ENCODE measurements at places on chromosomes 13 and 19.

- DNase-seq = no peak
Observed at GRCh38 chr13:49116873-49117272, 103.3 kb upstream of the MLNR start.

GRCh38 chr13:25415241-25415640 is 43.5 kb downstream of the ATP8A2 start:
- DNase-seq = no peak

GRCh38 chr13:101545521-101545920 is 93.0 kb downstream of the ITGBL1 start:
- DNase-seq = no peak

DNA sequence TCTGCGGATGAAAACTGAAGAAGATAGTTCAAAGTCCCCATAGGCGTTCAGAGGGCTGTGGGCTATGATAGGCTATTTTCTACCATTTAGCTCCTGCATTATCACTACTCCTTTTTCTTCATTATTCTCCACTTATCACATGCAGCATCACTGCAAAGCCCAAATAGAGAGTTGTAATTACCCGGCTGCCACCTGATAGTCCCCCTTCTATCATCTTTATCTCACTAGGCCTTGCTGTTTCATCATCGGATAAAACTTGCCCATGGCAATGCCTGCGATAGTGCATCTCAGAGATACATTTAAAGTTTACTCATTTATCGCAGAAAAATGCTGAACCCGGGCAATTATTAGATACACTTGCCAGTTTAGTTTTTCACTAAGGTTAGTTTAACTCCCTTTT is 82.9 kb upstream of the SOX21 start:
- DNase-seq = no peak

GRCh38 chr19:23384166-23384565 is 11.1 kb downstream of the ZNF91 start:
- DNase-seq = no peak

- DNase-seq = no peak
Observed at GRCh38 chr19:51147663-51148062, 5.6 kb downstream of the SIGLEC7 start.

DNA sequence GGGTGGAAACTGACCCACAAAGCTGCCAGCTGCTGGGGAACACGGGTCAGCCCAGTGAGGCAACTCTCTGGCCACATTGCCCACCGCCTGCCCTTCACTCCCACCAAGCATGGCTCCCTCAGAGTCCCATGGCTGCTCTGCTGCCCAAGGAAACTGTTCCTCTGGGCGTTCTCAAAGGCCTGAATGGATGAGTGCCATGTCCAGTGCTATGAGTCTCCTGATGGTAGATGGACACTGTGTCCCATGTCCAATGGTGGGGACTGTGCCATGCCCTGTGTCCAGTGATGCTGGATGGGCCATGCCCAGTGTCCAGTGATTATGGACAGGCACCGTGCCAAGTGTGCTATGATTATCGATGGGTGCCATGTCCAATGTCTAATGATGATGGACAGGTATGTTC is 88.8 kb downstream of the ANKRD10 start:
- no peak for DNase-seq

- DNase-seq = peak; percentile 11
Observed at GRCh38 chr19:51173681-51174080, 31.6 kb downstream of the SIGLEC7 start.

DNA sequence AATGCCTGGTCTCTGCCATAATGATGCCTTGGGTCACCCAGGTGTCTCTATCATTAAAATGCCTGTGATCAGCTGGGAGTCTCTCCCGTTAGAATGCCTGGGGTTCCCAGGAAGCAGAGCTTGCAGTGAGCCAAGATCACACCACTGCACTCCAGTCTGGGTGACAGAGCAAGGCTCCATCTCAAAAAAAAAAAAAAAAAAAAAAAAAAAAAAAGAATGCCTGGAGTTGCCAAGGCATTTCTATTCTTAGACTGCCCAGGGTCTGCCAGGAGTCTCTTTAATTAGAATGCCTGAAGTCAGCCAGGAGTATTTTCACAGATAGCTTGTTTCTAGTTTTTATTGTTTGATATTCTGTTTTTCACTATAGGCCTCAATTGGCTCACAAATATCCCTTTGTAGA is 1552.5 kb downstream of the UQCRFS1 start:
- no peak for DNase-seq

- DNase-seq = peak; percentile 57
Observed at GRCh38 chr19:14505488-14506239, 9.7 kb upstream of the GIPC1 start.

GRCh38 chr19:47445937-47446402 is 25.7 kb downstream of the SLC8A2 start:
- no peak for DNase-seq

- DNase-seq = peak; percentile 60
Observed at GRCh38 chr19:42577016-42577415, 17.7 kb downstream of the CEACAM8 start.

DNA sequence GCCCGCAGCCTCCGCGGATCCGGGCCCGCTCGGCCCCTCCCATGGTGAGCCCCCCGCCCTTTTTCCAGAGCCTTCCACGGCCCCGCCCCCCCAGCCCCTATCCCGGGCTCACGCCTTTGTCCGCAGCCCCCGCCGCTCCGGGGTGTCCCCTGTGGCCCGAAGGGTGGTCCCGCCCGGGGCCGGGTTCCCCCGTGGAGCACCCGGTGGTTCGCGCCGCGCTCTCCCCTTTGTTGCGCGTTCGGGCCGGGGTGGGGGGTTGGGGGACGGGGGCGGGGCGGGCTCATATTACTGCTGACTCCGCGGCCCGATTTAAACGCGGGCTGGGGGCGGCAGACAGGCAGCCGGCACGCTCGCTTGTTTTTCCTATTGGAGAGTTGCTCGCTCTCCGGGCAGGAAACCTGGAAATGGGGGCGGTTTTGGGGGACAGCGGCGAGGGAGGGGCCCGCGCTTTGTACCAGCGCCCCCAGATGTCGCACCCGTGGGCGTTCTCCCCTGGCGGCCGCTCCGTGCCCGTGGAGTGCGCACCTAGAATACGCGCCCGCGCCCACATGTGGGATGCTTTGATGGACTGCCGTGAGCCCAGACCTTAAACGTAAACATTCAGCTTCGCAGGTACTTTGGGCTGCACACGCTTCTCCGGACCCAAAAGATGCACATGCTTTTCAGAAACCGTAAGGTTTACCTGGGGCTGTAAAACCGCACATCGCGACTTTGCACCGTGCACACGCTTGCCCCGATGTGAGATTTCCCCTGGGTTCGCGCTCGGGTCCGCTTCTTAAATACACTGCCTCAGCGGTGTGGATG is 699 bp downstream of the PTOV1 start:
- no peak for DNase-seq

DNA sequence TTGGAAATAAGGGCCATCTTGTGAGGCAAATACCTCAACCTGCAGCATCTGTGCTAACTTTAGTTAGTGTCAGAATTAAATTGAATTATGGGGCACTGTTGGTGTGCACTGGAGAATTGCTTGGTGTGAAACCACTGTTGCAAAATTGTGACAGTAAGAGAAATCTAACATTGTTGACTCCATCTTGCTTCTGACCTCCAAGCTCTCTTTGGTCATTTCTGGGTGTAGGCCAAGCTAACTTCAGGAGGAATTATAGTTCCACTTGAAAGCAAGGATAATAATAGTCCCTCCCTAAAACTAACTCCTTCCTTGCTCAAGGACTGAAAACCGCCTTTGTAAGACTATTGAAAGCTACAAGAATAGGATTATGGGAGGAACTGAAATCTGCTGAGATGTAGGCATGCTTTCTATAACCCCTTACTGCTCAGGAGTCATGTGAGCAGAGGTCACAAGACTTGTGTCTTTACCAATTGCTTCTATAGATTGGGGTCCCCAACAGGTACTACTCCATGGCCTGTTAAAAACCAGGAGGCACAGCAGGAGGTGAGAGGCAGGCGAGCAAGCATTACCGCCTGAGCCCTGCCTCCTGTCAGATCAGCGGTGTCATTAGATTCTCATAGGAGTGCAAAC is 24.9 kb upstream of the GAS6 start:
- DNase-seq = peak; percentile 3

DNA sequence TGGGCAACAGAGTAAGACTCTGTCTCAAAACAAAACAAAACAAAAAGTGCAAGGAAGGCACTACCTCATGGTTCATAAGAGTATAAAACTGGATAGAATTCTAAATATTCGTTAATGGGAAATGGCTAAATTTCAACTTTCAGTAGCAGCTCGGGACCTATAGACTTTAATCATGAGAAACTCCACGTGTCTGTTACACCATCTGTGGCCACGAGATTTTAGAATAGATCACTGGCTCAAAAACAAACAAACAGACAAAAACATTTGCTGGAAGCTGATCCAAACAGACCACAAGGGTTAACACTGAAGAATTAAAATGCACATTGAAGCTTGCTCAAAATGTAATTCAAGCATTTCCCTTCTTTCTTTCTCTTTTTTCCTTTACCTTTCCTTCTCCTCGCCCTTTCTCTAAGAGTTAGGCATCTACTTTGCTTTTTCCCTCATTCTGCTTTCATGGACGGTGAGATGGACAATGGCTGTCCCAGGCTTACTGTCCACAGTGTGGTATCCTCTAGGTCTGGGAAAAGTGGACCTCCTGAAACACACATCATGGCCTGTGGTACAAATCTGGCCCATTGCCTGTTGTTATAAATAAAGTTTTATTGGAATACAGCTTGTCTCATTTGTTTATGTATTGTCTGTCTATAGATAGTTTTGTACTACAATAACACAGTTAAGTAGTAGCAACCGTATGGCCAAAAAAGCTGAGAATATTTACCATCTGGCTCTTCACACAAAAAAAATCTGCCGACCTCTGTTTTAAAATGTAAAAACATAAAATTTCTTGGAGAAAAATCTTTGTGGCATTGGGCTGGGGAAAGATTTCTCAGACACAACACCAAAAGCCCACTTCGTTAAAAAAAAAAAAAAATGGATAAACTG is 10.3 kb downstream of the ELAVL1 start:
- no peak for DNase-seq

GRCh38 chr19:29497241-29497640 is 28.6 kb upstream of the VSTM2B start:
- no peak for DNase-seq

GRCh38 chr13:52815330-52815729 is 33.1 kb downstream of the PCDH8 start:
- no peak for DNase-seq

DNA sequence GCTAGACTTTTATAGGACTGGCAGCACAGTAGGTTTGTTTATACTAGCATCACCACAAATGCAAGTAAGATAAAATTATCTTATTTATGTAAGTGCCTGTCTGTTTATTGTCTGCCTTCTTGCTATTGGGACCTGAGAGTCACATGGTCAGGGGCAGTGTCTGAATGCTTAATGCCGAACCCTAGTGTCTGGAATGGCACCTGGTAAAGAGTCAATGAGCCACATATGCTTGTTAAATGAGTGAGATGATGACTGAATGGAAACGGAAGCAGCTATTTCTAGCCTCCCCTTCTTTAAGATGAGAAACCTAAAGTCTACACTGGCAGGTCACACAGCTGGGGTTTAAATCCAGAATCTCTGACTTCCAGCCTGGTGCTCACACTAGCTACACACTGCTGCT is 92.2 kb downstream of the STOML3 start:
- DNase-seq = no peak

- DNase-seq = no peak
Observed at GRCh38 chr13:67298297-67298696, 68.2 kb upstream of the PCDH9 start.

- peak; percentile 7 for DNase-seq
Observed at GRCh38 chr13:52738719-52739467, 727 bp downstream of the CNMD start.

GRCh38 chr13:112205990-112206389 is 139.0 kb downstream of the SOX1 start:
- DNase-seq = no peak

DNA sequence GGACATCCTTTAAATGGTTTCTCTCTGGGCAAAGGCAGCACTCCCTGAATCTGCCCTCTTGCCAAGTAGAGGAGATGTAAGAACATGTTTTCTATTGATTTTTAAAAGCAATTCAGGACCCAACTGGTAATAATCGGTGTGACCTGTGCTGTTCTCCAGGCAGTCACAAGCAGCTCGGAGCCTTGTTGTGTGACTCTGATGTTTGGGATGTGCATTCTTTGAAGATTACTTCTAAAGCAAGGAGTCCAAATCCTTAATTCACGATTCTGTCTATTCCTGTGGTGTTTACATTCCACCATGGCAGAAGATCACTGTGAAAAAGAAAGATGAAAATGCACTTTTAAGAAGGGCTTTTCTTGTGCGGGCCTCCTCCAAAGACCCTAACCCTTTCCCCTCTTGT is 122.3 kb upstream of the ZNF536 start:
- DNase-seq = no peak

- peak; percentile 41 for DNase-seq
Observed at GRCh38 chr19:47573071-47574026, at the start of gene ZNF541. ZNF541 (minus strand) TSS chr19:47573148; CDS start chr19:47555856, 17,292 bp downstream.

DNA sequence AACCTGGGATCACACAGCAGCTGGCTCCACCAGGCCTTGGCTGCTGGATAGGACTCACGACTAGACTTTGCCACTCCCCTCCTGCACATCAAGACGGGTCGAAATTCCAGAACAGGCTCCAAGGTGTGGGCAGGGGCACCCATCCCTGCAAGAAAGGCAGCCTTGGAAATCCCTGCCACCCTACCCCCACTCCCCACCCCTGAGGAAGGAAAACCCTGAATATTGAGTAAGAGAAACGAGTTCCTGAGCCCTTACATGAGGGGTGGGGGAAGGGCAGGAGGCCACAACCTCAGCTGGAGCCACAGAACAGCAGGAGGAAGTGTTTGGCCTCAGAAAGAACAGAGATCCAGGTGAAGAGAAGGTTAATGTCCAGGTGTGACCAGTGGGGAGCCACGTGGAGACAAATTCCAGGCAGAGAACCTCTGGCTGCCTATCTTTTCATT is 20.1 kb downstream of the DEDD2 start:
- DNase-seq = peak; percentile 35

- peak; percentile 36 for DNase-seq
Observed at GRCh38 chr13:20566468-20566897, 474 bp upstream of the IFT88 start.

DNA sequence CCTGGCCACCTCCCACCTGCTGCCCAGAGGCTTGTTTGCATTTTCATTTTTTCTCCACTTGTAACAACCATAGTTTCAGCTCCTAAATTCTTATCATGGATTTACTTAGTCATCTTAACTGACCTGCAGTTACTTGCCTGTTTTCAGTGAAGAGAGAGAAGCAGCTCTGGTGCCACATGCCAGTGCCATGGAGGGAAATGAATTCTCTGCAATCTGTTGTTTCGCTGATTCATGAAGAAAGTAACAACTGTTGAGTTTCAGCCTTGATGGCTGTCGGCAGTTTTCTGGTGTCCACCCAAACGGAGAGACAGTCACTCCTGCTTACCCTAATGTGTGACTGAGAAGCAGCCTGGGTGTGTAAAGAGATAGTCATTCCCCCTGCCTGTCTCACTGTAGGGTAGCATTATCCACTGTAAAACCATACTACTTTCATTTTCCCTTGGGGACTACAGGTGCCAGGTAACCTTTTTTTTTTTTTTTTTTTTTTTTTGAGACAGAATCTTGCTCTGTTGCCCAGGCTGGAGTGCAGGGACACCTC is 116.1 kb downstream of the DNAJC3 start:
- no peak for DNase-seq

Data from inflammatory macrophage treated with lipopolysaccharide for 4 hours (primary cell).